GM12878 (cell line): ENCODE measurements at places on chromosomes 13 and 19. TPM values are rescaled to one million over a fixed set of nuclear protein-coding genes. Genes with fewer than 3 reads are reported as not detected.

The IRGC gene
- not detected in 2 replicates for polyA plus RNA-seq

The PSG2 gene
- not detected in 2 replicates for polyA plus RNA-seq

The ZNF90 gene
- 0.21 TPM in 1 of 2 replicates, not detected in the other for polyA plus RNA-seq

The ZNF681 gene
- 0.16 TPM in 1 of 2 replicates, not detected in the other for polyA plus RNA-seq

The KLK1 gene
- polyA plus RNA-seq: 13.9 and 17.4 TPM in 2 replicates

The ZNF837 gene
- 1.2 and 1.6 TPM in 2 replicates for polyA plus RNA-seq

The EFNB2 gene
- polyA plus RNA-seq: 0.04 TPM in 1 of 2 replicates, not detected in the other

GRCh38 chr13:54029226-54029625, 1000.6 kb downstream of the OLFM4 start:
- H3K4me1 ChIP-seq: no peaks in the 10 kb centered on the region
- no peak overlapping the region for H3K27ac ChIP-seq
- no peak overlapping the region for H3K4me3 ChIP-seq
- H3K36me3 ChIP-seq: no peaks in the 10 kb centered on the region
- no peaks in the 10 kb centered on the region for H3K27me3 ChIP-seq

- H3K27ac ChIP-seq: no peak overlapping the region
- H3K4me1 ChIP-seq: peaks cover 2% of the 10 kb centered on the region; the same call in 1 of the 2 replicates
- H3K36me3 ChIP-seq: no peaks in the 10 kb centered on the region
- DNase-seq: no peak
- no peaks in the 10 kb centered on the region for H3K27me3 ChIP-seq
Observed at GRCh38 chr13:110566171-110566570, 4.6 kb upstream of the RAB20 start.

- H3K27me3 ChIP-seq: no peaks in the 10 kb centered on the region
- H3K4me1 ChIP-seq: peaks cover 3% of the 10 kb centered on the region; the same call in 1 of the 2 replicates
- H3K27ac ChIP-seq: no peak overlapping the region
Observed at GRCh38 chr13:49300276-49300675, 52.6 kb downstream of the CDADC1 start.

- no peak overlapping the region for H3K4me3 ChIP-seq
- peaks cover 6% of the 10 kb centered on the region for H3K36me3 ChIP-seq
- DNase-seq: no peak
- no peaks in the 10 kb centered on the region for H3K27me3 ChIP-seq
Observed at GRCh38 chr19:899336-900042, 6.2 kb downstream of the RNU6-9 start.

DNA sequence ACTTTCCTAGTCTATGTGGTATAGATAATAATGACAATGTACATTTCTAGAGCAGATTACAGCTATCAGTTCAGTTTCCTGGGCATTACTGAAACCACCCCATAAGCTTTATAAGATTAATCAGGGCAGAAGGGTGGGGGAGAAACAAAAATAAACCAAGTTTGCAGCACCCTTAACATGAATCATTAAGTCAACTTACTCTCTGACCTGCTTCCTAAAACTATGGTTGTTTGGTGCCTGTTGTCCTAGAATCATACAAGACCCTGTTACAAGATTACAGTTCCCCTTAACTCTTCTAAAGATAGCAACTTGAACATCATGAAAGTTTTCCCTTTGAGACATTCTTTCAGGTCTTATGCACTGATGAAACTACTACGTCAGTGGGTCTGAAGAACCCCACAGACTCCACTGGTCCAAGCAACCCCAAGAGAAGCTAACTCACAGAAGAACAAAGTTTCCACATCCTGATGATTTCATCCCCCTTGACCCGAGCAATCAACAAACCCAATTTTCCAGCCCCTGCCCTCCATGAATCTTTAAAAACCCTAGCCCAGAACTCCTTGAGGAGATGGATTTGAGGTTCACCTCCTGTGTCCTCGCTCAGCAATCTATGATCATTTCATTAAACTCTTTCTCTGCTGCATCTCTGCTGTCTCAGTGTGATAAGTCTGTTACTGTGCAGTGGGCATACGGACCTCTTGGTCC, 336.5 kb downstream of the FOXO1 start:
- H3K4me3 ChIP-seq: no peak overlapping the region
- H3K4me1 ChIP-seq: no peaks in the 10 kb centered on the region
- H3K27me3 ChIP-seq: no peaks in the 10 kb centered on the region

DNA sequence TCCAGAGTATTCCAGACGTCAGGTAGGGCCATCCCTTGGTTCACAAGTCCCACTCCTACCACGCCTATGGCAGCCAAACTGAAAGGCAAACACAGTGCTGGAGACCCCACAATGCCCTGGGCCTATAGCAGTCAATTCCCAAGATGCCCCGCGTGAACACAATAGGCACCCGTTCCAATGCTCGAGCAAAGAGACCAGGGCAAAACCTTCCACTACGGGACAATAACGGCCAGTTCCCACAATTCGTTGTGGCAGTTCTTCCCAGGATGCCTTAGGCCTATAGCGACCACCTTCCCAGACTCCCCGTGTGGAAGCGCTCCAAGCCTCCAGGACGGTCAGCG, 538 bp downstream of the ZNF428 start:
- H3K27ac ChIP-seq: peak overlapping the region; percentile 77
- DNase-seq: peak; percentile 30
- H3K36me3 ChIP-seq: no peaks in the 10 kb centered on the region

- H3K4me1 ChIP-seq: no peaks in the 10 kb centered on the region
- DNase-seq: no peak
- no peak overlapping the region for H3K4me3 ChIP-seq
- no peak overlapping the region for H3K27ac ChIP-seq
Observed at GRCh38 chr19:6229951-6230712, 49.6 kb downstream of the MLLT1 start.

DNA sequence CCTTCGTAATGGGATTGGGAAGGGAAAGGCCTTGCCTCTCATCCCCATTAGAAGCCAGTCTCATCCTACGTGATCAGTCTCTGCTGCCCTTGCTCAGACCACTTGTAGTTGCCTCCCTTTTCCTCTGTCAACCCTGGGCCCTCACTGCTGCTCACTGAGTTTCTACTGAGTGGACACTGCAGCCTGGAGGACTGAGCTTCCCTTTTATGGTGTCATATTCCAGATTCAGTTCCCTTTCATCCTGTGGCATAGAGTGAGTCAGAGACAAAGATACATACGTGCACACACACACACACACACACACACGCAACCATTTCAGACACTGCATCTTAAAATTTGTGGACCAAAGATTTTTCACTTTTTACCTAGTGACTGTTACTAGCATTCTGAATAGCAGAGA, 56.6 kb downstream of the COG3 start:
- DNase-seq: no peak
- H3K27ac ChIP-seq: no peak overlapping the region
- no peaks in the 10 kb centered on the region for H3K27me3 ChIP-seq
- H3K36me3 ChIP-seq: peaks cover 38% of the 10 kb centered on the region
- no peak overlapping the region for H3K4me3 ChIP-seq

DNA sequence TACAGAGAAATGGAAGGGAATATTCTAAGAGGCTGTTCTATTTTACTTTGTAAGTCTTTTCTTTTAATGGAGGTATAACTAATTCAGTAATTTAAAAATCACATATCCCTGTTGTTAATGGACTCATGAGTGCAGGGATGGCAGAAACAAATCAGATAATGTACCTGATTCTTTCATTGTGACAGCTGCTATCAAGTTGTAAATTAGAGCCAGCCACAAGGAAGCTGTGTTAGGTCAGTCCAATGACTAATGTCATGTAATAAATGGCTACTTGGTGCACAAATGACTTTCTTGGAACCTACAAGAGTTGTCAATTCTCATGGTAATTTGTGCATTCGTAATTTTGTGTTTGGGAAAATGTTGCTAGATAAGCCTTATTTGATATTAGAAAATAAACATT, 446.4 kb downstream of the DCT start:
- H3K36me3 ChIP-seq: no peaks in the 10 kb centered on the region
- H3K4me3 ChIP-seq: no peak overlapping the region
- DNase-seq: no peak
- H3K4me1 ChIP-seq: no peaks in the 10 kb centered on the region
- no peaks in the 10 kb centered on the region for H3K27me3 ChIP-seq

GRCh38 chr19:4018775-4019504, 11.4 kb downstream of the PIAS4 start:
- no peak overlapping the region for H3K27ac ChIP-seq
- DNase-seq: no peak
- no peaks in the 10 kb centered on the region for H3K4me1 ChIP-seq
- no peaks in the 10 kb centered on the region for H3K27me3 ChIP-seq

DNA sequence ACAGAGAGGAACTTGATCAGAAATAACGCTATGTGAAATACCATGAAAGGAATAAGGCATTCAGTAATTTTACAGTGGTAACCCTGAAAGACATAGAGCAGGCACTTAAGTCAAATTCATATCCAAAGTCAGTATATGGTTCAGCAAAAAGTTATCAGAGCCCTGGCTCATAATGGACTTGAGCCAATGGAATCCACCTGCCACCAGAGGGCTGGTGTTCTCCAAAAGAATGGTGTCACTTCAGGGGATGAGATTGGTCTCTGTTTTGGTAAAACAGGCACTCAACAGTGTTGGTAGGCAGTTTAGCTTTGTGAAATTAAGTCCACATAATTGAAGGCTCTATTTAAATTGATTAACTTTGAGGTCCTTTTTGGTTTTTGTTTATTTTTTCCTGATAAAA, 93.9 kb downstream of the LIG4 start:
- no peaks in the 10 kb centered on the region for H3K4me1 ChIP-seq
- no peak for DNase-seq
- H3K27ac ChIP-seq: no peak overlapping the region
- H3K4me3 ChIP-seq: no peak overlapping the region
- no peaks in the 10 kb centered on the region for H3K36me3 ChIP-seq

DNA sequence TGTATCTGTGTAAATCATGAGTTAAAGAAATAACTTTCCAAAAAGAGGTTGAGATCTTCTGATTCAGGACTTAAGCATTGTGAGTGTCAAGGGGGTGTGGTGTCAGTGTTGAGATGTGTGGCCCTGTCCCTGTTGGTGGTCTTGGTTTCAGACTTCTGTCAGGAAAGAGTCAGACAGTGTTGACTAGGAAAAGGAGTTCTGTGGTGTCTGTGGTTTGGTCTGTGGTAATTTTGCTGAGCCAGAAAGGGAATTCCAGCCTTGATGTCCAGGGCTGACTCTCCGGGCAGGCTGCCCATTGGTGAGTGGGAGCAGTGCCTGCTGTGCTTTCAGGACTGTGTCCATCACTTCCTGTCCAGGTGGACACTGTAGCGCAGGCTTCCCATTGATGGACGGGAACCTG, 39.8 kb upstream of the IGFL4 start:
- no peak overlapping the region for H3K27ac ChIP-seq
- H3K36me3 ChIP-seq: no peaks in the 10 kb centered on the region
- no peaks in the 10 kb centered on the region for H3K4me1 ChIP-seq
- no peak overlapping the region for H3K4me3 ChIP-seq
- no peak for DNase-seq

GRCh38 chr19:2775556-2776430, 7.3 kb downstream of the SGTA start:
- H3K27me3 ChIP-seq: no peaks in the 10 kb centered on the region
- peaks cover 4% of the 10 kb centered on the region for H3K36me3 ChIP-seq
- DNase-seq: no peak
- peaks cover 12% of the 10 kb centered on the region for H3K4me1 ChIP-seq
- peak overlapping the region; percentile 24 for H3K27ac ChIP-seq

DNA sequence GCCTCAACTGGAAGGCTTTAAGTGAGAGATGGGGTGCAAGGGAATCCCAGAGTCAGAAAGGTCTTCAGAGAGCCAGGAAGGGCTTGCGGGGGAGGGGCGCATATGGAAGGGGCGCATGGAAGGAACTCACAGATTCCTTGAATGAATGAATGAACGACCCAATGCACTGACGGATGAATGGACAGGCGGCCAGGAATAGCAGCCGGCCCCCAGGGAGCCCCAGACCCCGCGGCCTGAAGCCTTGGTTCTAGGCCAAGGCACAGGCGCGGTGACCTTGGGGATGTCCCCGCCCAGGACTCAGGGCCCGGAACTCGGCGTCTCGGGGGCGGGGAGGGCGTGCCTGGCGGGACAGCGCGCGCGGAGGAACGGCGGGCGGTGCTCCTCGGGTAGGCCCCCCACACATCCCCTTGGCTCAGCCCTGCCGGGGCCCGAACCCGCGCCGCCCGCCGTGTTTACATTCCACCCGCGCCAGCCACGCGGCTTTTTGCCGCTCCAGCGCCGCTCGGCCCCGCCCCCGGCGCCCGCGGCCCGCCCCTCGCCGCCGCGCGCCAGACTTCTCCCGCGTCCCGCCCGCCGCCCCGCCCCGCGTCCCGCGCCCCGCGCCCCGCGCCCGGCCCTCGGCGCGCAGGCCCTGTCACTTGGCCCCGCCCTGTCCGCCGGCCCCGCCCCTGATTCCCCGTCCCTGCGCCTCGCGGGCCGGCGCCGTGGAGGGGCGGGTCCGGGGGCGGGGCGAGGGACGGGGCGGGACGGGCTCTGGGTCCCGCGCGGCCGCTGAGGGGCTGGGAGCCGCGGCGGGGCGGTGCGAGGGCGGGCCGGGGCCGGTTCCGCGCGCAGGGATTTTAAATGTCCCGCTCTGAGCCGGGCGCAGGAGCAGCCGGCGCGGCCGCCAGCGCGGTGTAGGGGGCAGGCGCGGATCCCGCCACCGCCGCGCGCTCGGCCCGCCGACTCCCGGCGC, at the start of gene CCNE1:
TSS of gene CCNE1 (plus strand) at position 867 of the 955 bp plus-strand sequence. CDS start 565 bp downstream, outside the sequence.
- H3K27ac ChIP-seq: peak within 1 kb of the TSS; percentile 75
- peaks cover 16% of the 10 kb centered on the region for H3K4me1 ChIP-seq
- no peaks in the 10 kb centered on the region for H3K27me3 ChIP-seq
- peak within 1 kb of the TSS; percentile 99 for H3K4me3 ChIP-seq
- DNase-seq: no peak
- H3K36me3 ChIP-seq: no peaks in the 10 kb centered on the region

DNA sequence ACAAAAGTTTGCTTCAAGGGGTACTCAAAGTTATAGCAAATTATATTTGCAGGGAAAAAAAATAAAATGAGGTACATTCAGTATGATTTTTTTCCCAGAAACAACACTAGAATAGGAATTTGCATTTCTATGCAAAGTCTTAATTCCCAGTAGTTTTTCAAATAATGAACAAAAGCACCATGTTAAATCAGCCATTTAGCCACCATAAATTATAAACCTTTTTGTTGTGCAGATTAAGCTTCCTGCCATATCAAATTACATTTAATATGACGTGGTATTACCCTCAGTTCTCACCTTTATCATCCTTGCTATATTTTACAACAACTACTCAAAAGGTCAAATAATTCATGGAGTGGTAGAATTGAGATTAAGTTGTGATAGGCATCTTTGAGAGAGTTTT, 136.6 kb upstream of the FRY start:
- H3K27me3 ChIP-seq: no peaks in the 10 kb centered on the region
- no peak for DNase-seq
- no peaks in the 10 kb centered on the region for H3K36me3 ChIP-seq
- no peak overlapping the region for H3K4me3 ChIP-seq
- no peak overlapping the region for H3K27ac ChIP-seq

DNA sequence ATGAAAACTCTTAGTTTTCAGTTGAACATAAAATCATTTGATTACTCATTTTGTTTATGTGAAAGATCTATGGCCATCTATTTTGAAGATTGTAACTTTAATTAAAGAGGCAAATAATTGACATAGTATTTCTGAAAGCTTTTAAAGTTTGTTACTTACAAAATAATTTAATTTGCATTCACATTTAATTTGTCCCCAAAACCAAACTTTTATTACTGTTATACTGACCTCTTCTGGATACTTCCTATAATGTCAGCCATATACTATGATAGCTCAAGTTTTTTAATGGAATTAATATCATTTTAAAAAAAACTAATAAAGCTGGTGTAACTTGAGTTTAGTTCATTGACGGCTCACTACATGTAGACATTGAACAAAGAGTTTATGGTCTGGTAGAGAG, 4.9 kb upstream of the SGCG start:
- DNase-seq: no peak
- H3K4me3 ChIP-seq: no peak overlapping the region
- peaks cover 2% of the 10 kb centered on the region; the same call in 1 of the 2 replicates for H3K27me3 ChIP-seq
- no peak overlapping the region for H3K27ac ChIP-seq
